Lung (tissue), 17 donors: ENCODE measurements at places on chromosomes 4 and X. TPM values are rescaled to one million over a fixed set of nuclear protein-coding genes. Genes with fewer than 3 reads are reported as not detected.

The ETNPPL gene
- total RNA-seq = not detected

The ARSJ gene
- 20.6 TPM for total RNA-seq

The SLC30A9 gene
- 68.5 TPM for total RNA-seq

The ASB5 gene
- total RNA-seq = 0.31 TPM

The FHIP1A gene
- total RNA-seq = 21.8 TPM

The ARHGEF38 gene
- total RNA-seq = 55.0 TPM

The ANXA3 gene
- 244 TPM for total RNA-seq

The BEX1 gene
- 2.1 TPM for total RNA-seq

The NPFFR2 gene
- total RNA-seq = not detected

The HAND2 gene
- 0.15 TPM for total RNA-seq

The ELF2 gene
- total RNA-seq = 37.4 TPM

The ADGRG2 gene
- 1.3 TPM for total RNA-seq

The ODAPH gene
- not detected for total RNA-seq

The VCX gene
- not detected for total RNA-seq

The BANK1 gene
- total RNA-seq = 20.5 TPM

The OTUD6A gene
- total RNA-seq = not detected

The GPC3 gene
- total RNA-seq = 56.0 TPM

The HERC5 gene
- 7.8 TPM for total RNA-seq

The GIMD1 gene
- total RNA-seq = not detected

The FMR1 gene
- 36.6 TPM for total RNA-seq

The SPIN2A gene
- 0.77 TPM for total RNA-seq

The SLC10A6 gene
- total RNA-seq = 0.95 TPM
